ENCODE measurements at places on chromosomes 5 and 9.
A peak's percentile ranks its signal among the peaks of the same experiment; 100 is the strongest.

DNA sequence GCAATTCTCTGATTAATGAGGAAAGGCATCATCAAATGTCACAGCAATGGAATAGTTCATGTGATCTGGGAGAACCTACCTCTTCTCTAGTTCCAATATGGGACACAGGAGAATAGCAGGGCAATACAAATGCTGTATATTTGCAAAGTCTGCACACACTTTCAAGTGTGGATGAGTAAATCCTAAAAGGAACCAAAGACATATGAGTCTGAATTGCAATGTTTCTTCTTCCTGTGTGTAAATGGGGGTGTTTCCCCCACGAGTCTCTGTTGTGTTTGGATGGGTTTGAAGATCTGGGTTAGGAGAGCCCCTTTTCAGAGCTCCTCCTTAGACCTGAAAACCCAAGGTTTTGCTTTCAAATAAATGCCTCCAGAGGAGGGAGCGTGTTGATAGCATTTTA is 26.9 kb downstream of the SLC46A2 start:
- no peak overlapping the region for H3K4me3 ChIP-seq
- no peak for DNase-seq
- H3K27ac ChIP-seq, result no peak overlapping the region

DNA sequence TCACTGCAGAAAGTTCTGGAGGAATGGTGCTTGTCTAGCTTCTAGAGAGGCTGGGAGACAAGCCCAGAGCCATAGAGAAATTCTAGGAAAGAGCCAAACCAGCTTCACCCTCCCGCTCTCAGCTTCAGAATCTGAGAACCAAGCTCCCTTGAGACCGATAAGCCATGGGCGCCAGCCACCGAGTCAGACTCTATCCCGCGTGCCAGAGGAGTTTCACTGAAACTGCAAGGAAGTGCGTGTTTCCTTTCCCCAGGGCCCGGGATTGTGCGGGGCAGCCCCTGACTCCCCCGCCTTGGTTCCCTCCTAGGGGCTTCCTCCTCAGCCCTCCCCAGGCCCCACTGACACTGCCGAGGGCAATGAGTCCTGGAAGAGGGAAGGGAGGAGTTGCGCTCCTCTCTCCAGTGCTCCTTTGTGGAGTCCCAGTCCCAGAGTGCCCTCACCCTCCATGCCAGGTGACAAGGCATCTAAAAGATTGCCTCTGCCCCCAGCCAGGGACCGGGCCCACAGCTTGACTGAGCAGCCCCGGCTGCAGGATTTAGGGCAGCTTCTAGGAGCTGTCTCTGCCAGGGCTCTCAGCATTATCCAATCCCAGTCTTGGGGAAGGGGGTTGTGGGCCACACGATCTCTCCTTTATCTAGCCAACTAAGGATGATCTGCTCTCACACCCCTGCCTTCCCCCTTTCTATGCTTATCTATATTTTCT is 18.4 kb upstream of the TCF7 start:
- no peak overlapping the region for H3K4me3 ChIP-seq
- no peaks in the 10 kb centered on the region for H3K36me3 ChIP-seq
- H3K4me1 ChIP-seq, result peaks cover 4% of the 10 kb centered on the region

DNA sequence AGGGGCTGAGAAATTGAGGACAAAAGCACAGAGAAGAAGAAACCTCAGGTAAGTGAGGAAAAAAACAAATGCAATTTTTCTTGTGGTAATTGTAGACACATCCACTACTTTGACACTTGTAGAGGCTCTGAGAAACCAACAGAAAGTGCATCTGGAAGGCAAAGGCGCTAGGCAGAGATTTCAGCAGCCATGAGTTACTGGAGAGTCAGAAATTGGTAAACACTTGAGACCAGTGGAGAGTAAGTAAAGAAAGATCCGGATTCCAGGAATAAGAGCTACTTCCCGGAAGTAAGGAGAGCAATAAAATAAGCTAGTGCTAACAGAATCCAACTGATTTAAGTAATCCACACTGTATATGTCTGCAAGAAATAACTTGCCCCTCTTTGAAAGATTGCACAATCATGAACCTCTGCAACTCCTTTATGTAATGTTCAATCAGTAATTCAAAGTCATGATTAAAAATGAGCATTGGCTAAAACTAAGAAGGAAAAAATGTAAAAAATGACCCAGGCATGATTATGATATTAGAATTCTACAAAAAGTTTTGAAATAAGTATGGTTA is 382.1 kb downstream of the CDH18 start:
- H3K27ac ChIP-seq, result no peak overlapping the region
- no peaks in the 10 kb centered on the region for H3K4me1 ChIP-seq
- no peak for DNase-seq

DNA sequence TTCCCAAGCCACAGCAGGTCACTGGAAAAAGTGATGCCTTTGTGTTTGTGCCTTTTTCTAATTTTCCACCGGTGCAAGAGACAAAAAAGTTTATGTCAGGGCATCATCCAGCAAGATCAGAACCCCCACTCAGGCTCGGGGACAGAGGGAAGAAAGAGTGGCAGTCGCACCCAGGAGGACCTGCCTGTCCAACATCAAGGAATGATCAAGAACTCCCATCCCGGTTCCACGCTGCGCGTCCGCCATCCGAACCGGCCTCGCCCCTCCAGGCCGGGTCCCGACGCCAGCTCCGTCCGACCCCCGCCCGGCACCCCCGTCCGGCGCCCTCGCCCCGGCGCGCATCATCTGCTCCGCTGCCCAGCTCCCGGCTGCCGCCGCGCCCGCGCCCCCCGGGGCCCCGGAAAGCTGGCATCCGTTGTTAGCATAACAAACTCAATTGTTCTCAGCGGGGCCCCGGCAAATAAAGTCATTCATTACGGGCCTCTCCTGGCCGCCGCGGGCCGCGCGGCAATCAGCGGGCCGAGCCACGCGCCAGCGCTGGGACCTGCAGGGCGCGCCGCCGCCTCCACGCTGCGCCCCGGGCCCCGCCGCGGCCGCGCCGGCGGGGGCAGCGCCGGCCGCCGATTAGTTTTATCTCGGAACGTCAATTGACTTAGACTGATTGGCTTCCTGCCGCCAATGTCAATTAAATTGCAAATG is 48.1 kb downstream of the PAX5 start:
- H3K4me1 ChIP-seq, result peaks cover 9% of the 10 kb centered on the region
- H3K4me3 ChIP-seq, result peak overlapping the region; percentile 78
- H3K36me3 ChIP-seq, result no peaks in the 10 kb centered on the region
- DNase-seq, result peak; percentile 37

- H3K4me3 ChIP-seq, result no peak overlapping the region
- no peak for DNase-seq
- H3K36me3 ChIP-seq, result peaks cover 4% of the 10 kb centered on the region
- peaks cover 3% of the 10 kb centered on the region for H3K27me3 ChIP-seq
These were observed 30.4 kb upstream of the DMRT1 start for GRCh38 chr9:811106-811531.

- peaks cover 5% of the 10 kb centered on the region for H3K4me1 ChIP-seq
- no peak for DNase-seq
- H3K27me3 ChIP-seq, result peaks cover 4% of the 10 kb centered on the region
- H3K36me3 ChIP-seq, result peaks cover 7% of the 10 kb centered on the region
- H3K4me3 ChIP-seq, result no peak overlapping the region
These were observed 34.3 kb downstream of the KCNIP1 start for GRCh38 chr5:170538096-170538465.
